ENCODE measurements at places on chromosomes 2 and 18. TPM values are rescaled to one million over a fixed set of nuclear protein-coding genes. Genes with fewer than 3 reads are reported as not detected.

OTX1 gene
- total RNA-seq: 0.25 TPM

SERPINB13 gene
- total RNA-seq: not detected

IL1RN gene
- not detected for total RNA-seq

FOSL2 gene
- total RNA-seq: 83.5 TPM

CCDC74B gene
- 3.8 TPM for total RNA-seq

TOGARAM2 gene
- not detected for total RNA-seq

CERKL gene
- total RNA-seq: not detected

TMEM182 gene
- total RNA-seq: 1.0 TPM

PRADC1 gene
- total RNA-seq: 44.3 TPM

DNA sequence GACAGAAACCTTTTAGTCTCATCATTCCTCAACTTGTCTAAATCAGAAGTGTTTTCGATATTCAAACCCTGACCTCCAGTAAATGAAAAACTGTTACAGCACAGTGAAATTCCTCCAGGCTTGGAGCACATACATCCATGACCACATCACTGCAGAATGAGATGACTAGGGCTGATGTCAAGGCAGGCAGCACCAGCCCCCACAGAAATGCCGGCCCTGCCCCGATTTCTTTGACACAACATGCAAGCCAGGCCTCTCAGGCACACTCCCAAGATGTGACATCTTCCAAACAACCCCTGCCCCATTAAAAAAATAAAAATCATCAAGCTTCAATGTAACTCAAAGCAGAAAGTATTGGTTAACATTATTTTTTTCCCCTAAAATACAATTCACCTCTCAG, 103.3 kb downstream of the CTAGE1 start:
- DNase-seq: peak; percentile 96

DNA sequence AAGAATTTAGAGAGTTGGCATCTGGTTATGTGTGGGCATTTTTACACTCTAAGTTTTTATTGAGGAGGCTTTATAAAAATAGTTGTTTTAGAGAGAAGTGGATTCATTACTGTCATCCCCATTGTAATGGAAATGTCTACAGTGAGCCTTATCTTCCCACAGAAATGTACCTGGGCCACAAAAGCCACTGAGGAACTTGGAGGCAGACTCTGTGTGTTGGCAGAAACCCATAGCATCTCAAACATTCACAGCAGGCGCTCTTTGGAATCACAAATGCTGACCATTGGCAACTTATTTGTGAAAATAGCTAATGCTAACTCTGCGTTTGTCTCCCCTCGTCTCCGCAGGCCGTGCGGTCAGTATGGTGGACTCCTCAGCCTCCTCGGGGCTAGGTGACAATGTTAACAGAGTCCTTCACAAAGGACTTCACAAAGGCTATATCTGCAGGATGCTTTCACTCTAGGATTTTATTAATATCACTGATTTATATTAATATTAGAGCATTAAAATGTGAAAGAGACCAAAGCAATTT, 689.1 kb upstream of the POU3F3 start:
- DNase-seq: no peak

GRCh38 chr2:237561221-237561620, 5.2 kb upstream of the PRLH start:
- no peak for DNase-seq

- DNase-seq: no peak
Measured at GRCh38 chr18:13382954-13383827, 164.6 kb downstream of the LDLRAD4 start.

GRCh38 chr18:58828399-58829121, 36.1 kb upstream of the ZNF532 start:
- DNase-seq: no peak

GRCh38 chr2:133956434-133956935, 297.4 kb upstream of the MGAT5 start:
- DNase-seq: no peak

DNA sequence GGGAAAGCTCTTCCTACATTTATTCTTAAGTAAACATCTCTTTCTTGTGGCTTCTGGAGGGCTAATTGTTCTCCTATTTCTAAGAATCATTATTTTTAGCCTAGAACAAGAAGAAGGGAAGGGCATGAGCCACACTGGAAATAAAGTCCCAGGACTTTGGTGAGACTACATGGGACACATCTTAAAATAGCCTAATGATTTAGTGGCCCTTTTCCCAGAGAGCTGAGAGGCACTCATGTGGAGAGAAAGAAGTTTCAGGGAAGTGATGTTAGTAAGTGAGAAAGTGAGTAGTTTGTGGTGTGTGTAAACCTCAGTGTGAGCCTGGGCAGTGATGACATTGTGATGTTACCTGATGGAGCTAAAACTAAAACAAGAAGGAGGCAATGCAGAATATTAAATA, 14.6 kb downstream of the ITGA4 start:
- no peak for DNase-seq

DNA sequence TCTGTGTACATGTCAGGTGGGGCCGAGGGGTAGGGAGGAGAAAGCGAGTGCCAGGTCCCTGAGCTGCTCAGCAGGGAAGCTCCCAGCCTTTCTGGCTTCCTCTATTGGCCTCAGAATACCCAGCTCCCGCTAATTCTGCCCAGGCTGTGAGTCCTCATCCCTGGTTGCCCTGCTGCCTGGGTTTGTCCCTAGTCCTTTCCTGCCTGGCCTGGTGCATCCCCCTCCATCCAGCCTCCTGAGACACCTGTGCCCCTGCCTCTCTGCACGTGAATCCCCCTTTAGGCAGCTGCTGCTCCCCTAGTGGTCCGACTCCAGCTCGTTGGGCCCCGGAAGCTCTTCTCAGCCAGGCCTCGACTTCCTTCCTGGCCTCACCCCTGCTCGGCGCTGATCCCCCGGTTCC, 54.6 kb downstream of the INHBB start:
- DNase-seq: no peak

DNA sequence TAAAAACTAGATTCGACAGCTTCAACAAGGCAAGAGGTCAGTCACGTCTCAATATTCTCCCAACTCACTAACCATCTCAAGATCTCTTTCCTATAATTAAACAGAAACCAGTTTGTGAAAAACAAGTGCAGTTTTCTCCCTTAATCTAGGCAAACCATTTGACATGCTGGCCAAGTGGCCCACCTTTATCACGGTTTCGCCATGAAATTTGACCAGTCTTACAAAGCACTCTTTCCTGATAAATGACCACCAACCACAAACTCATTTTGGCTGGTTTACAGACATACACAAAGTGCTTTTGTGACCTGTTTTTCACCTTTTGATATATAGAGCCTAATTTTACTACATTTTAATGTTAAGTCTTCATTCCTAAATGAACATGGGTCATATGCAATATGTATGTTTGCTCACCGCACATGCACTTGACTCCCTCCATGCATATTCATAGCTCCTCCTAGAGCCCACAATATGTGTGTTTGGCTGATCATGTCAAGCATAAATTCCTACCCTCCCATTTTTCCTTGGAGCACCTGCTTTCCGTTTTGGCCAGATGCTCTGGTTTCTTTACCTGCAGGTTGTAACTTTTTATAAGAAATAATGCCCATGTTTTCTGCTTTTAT, 385.1 kb downstream of the RAD51AP2 start:
- no peak for DNase-seq

- no peak for DNase-seq
Measured at GRCh38 chr2:11773111-11773510, 26.7 kb downstream of the LPIN1 start.

GRCh38 chr18:48668466-48669179, 129.8 kb downstream of the CTIF start:
- DNase-seq: no peak

DNA sequence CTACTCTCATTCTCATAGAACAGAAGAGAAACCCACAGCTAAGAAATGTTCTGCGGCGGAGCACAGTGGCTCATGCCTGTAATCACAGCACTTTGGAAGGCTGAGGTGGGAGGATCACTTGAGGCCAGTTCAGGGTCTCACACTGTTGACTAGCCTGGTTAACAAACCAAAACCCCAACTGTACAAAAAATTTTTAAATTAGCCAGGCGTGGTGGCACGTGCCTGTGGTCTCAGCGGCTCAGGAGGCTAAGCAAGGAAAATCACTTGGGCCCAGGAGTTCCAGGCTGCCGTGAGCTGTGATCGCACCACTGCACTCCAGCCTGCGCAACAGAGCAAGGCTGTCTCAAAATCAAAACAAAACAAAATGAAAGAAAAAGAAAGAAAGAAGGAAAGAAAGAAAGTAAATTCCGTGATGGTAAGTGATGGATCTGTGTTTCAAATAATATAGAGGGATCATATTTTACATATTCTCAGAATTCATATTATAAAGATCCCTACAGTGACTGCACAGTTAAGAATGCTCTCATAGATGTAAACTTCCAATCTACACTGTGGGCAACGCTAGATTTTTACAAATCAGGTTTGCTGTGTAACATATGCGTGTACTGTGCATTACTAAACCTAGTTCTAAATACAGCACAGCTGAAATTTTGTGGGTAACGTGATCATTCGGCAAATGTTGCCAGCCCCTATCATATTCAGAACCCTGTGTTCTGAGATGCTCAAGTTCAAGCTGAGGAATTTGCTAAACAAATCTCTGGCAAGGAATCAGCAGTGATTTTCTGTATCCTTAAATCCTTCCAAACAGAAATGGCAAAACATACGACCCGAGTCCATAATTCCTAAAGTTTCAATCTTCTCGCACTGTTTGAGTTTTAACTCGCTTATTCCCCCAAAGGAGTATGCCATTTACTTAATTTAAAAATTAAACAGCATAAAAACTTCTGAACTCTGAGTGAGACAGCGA, 1.2 kb upstream of the RAB12 start:
- peak; percentile 45 for DNase-seq

DNA sequence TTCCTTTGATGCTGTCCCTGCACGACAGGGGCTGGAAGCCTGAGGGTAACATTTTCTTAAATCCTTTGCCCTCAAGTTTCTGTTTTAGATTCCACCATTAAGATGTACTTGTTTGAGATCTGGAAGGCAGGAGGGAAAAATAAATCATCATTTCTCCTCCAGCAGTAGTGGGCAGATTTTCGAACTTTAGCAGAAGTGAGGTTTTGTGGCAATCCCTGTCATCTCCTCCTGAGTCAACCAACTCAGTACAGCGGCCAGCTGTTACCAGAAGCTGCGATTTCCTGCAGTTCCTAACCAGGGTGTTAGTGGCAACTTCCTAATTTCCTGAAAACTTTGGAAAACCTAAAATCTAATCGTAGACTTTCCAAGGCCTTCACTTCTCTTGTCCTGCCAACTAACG, 517.2 kb upstream of the ACVR2A start:
- peak; percentile 62 for DNase-seq

DNA sequence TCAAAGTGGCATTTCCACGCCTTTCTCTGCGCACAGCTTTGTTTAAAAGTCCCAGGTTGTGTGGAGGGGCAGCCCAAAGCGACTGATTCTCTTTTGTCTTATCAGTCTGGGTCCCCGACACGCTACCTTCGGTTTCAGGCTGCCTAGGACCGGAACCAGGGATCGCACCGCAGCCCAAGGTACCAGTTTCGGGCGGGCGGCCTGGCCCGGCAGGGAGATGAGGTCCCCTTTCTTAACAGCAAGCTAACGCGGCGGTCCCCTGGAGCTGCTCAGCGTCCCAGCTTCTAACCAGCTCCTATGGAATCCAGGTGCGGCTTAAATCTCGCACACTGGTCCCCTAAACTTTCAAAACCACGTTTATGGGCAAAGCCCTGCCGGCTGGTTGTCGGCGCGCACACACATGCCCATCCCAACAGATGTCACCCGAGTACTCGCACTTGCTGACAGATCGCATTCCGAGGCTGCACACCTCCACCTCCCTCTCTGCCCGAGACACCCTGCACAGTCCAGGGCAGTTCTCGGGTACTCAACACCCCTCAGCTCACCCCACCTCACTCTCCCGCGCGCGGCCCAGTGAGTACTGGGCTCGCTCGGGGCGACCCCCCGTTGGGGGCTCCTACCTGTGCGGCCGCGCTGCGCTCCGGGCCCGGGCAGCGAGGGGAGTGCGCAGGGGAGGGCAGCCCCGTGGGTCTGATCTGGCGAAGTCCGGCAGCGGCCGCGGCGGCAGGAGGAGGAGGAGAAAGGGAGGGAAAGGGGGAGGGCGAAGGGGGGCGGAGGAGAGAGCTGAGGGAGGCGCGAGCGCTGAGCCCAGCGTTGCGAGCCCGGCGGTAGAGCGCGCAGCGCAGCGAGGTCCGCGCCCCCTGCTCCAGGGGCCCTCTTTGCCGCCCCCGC, at the start of gene EFEMP1:
Gene EFEMP1 (minus strand): TSS at position 692 of the 891 bp plus-strand sequence. CDS start 1,342 bp downstream, outside the sequence.
- peak; percentile 79 for DNase-seq

GRCh38 chr2:134401081-134401497, 147.2 kb downstream of the MGAT5 start:
- peak; percentile 59 for DNase-seq

DNA sequence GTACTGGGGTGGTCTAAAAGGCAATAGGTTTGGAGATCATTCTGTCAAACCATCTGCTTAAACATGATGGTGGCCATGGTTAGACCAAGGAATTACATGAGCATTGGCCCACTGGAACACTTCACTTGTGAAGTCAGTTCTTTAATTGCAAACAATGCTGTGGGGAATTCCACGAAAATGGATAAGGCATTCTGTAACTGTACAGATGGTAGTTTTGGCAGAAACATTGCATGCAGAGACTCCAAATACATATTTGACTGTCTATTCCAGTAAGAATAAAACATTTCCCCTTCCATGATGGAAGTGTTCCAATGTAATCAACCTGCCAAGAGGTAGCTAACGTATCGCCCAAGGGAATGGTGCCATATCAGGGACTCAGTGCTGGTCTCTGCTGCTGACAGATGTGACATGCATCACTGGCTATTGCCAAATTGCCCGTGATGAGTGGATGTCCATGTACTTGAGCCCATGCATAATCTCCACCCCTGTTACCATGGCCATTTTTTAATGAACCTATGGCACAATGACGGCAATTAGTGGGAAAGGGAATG, 417.9 kb downstream of the CDH7 start:
- no peak for DNase-seq

GRCh38 chr2:122063716-122064115, 308.3 kb downstream of the TSN start:
- peak; percentile 51 for DNase-seq

DNA sequence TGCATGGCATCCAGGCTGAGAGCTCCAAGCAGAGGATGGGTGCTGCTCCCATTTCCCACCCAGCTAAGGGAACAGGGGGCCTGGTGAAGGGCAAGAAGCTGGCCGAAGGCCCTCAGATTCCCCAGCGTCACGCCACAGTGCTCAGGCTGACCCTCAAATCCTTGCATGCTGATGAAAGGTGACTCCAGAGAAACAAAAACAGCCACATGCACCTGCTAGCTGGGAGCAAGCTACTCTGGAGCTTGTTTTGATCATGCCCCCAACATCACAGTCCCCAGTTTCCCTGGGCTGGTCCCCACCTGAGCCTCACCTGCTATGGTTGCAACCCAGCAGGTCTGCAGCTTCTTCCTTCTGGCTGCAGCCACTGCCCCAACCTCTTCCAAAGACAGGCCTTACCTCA, 13.3 kb downstream of the RAB11FIP5 start:
- no peak for DNase-seq

DNA sequence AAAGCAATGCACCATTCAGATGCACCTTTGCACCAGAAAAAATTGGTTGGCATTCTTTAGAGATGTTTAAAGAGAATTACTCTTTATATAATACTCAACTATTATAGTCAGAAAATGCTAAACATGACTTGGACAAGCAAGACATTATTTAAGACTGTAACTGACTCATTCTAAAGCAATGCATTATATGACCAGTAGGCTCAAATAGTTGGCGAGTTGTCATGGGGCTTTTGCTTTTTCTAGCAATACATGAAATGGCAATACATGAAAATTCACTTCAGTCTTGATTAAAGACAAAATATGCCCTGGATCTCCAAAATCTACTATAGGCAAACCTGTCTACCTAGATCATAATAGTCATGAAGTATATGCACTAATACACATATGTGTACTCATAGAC, 216.9 kb upstream of the VWC2L start:
- peak; percentile 82 for DNase-seq

Data from GM23248 (cell line).